ENCODE measurements at places on chromosomes 16 and 17. TPM values are rescaled to one million over a fixed set of nuclear protein-coding genes. Genes with fewer than 3 reads are reported as not detected.

KRT17 gene
- 1.9 TPM for total RNA-seq

- DNase-seq: no peak
These were observed 693 bp downstream of the NDRG4 start for GRCh38 chr16:58500430-58501241.

- peak; percentile 32 for DNase-seq
These were observed 3.3 kb upstream of the PPP1R1B start for GRCh38 chr17:39623356-39623950.

FOXC2 gene
- total RNA-seq: 14.9 TPM

DNA sequence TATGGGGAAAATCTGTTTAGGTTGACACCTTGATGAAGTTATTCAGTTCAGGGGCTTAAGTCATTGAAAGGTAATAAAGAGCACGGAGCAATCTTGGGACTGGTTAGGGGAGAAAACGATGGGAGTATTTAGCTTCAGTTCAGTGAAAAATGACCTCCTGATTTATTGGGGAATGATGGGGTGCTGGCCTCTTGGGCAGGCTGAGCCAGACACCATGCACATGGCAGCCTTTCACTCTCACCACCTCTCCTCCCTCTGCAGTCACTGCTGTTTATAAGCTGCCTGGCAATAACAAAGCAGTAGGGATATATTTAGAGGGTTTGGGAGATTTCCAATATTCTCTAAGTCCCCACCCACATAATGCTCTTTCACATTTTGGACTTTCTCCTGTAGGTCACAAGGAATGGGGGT is 140.5 kb upstream of the HS3ST2 start:
- no peak for DNase-seq

DNA sequence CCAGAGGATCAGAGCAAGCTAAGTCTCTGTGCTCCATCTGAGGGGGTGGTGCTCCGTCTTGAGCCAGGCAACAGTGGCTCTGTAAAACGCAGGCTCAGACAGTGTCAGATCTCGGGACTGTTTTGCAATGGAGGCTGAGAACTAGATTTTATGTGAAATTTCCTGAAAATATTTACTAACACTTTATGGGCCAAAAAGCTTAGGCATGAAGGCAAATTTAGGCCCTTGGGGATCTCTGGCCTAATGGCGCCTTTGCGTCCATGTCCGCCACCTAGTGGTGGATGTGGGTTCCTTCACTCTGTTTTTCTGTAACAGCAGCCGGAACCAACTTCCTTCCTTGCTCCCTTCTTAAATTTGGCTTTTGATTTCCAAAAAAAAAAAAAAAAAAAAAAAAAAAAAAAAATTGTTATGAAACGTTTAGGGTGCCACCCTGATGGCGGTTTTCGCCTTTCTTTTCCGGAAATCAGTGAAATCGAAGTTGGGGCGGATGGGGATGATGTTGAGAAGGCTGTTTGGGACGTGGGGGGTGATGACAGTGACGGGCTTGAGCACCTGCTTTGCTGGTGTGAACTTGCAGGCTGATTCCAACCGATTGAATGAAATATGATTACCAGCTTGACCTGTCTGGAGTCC is 14.0 kb upstream of the ELAC2 start:
- no peak for DNase-seq

GRCh38 chr17:77106874-77107358 is 33.9 kb upstream of the SEC14L1 start:
- no peak for DNase-seq

MAZ gene
- 426 TPM for total RNA-seq

RAB11FIP4 gene
- total RNA-seq: 10.8 TPM

DNA sequence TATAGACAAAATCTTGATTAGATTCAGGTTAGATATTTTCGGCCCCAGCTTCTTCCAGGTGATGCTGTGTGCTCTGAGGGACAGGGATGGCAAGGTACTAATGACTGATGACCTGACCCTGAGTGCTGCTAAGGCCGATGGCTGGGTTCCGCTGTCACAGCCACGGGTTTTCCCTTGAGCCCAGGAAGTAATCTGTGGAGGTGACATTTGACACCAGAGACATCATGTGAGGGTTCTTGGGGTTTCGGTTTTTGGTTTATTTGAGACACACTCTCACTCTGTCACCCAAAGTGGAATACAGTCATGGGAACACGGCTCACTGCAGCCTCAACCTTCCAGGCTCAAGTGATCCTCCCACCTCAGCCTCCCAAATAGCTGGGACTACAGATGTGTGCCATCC is 9.8 kb downstream of the OTOP3 start:
- DNase-seq: no peak

DNA sequence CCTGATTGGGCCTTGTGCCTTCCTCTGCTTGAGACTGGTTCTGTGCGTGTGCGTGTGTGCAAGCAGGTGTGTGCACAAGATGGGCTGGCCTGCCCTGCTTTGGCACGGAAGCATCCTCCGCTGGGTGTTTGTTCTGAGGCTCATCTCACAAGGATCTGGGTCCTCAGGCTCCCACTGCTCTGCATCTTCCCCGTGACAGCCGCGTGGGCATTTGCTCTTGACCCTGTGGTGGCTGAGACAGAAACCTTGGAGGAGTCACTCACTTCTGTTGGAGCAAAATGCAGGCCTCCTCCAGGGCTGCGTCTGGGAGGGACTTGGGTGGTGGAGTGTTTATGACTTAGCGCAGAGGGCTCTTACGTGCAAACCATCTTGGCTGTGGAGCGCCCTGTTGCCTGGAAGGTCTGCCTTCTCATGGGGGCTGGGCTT is 119.2 kb downstream of the RPTOR start:
- DNase-seq: no peak

CSH2 gene
- not detected for total RNA-seq

DNA sequence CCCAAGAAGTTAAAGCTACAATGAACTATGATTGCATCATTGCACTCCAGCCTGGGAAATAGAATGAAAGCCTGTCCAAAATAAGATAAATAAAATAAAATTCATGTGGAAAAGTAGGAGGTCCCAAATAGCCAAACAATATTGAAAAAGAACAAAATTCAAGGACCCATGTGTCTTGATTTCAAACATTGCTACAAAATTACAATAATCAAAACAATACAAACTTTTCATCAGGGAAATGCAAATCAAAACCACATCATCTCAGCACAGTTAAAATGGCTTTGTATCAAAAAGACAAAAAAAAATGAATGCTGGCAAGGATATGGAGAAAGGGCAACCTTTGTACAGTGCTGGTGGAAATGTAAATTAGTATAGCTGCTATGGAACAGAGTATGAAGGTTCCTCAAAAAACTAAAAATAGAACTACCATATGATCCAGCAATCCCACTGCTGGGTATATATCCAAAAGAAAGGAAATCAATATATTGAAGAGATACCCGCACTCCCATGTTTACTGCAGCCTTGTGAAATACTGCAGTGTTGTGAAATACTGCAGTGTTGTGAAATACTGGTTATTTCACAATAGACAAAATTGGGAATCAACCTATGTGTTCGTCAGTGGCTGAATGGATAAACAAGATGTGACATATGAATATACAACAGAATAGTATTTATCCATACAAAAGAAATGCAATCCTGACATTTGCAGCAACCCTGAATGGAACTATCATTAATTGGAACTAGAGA is 24.5 kb upstream of the ZNF287 start:
- no peak for DNase-seq

GRCh38 chr16:2148714-2149629 is 547 bp downstream of the RAB26 start:
- no peak for DNase-seq

RABEP2 gene
- 24.8 TPM for total RNA-seq

GRCh38 chr16:5477251-5477650 is 379.7 kb upstream of the EEF2KMT start:
- DNase-seq: no peak

DNA sequence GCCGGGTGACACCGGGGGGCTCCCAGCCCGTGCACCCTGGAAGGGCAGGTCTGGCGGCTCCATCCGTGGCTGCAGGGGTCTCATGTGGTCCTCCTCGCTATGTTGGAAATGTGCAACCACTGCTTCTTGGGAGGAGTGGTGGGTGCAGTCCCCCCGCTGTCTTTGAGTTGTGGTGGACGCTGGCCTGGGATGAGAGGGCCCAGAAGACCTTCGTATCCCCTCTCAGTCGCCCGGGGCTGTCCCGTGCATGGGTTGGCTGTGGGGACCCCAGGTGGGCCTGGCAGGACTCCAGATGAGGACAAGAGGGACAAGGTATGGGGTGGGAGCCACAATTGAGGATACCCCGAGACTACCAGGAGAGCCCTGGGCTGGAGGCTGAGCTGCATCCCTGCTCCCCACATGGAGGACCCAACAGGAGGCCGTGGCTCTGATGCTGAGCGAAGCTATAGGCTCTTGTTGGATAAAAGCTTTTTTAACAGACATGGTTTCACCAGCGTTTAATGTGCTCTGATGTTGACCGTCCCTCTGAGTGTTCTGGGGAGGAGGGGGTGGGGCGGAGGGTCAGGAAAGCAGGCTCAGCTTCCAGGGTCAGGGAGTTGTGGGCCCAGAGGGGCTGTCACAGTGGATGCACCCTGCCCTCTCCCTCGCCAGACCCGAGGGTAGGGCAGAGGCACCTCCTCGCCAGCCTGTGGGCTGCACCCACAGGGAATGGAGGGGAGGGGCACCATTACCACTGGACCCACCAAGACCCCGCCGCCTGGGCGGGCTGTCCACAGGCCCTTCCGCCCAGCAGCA is 5.4 kb downstream of the SPATA2L start:
- DNase-seq: no peak

DNA sequence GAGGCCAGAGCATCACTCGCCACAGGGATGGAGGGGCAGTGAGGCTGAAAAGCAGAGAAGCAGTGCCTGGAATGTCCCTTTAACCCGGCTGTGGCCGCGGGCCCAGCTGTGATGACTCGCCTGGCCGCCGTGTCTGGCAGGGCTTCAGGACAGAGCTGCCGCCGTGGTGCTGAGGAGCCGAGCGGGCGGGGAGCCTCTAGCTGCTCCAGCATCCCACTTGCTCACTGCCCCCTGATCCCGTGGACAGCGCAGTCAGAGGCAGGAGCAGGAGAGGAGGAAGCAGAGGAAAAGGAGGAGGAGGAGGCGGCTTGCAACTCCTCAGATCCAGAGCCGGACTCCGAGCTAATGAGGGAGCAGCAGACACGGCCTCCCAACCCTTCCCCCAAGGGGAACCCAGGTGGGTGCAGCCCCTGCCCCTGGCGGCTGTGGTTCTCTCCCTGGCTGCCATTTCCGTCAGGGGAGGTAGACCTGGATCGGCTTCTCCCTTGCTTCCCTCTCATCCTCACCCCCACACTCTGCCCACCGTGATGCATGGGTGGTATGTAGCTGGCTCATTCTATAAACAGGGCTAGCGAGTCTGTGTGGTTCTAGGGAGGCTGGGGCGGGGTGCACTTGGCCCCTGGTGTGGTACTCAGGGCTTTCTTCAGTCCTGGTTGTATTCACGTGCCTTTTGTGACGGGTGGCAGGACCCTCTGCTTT is 165.7 kb downstream of the CMIP start:
- no peak for DNase-seq

DNASE1 gene
- total RNA-seq: 21.1 TPM

Measured in Panc1 (cell line).